ENCODE measurements at places on chromosomes 6 and 20.

- no peak for DNase-seq
These were observed 12.6 kb downstream of the ID4 start for GRCh38 chr6:19849755-19850154.

DNA sequence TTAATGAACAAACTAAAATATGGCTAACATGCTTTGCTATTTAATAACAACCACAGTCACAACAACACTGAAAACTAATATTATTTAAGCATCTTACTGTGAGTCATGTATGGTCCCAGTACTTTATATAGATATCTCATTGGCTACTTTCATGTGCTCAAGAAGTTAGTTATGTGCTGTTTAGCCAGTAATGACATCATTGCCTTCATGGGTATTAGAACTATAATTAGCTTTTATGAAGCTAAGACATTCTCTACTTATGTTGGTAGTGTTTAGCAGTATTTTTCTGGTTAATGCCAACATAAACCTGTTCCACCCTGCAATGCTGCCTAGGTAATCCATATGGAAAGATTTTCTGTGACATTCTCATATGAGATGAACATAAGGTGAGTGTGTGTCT lies 56.1 kb downstream of the ADGRG6 start:
- no peak for DNase-seq

GRCh38 chr6:3046295-3046694 lies 22.0 kb upstream of the RIPK1 start:
- no peak for DNase-seq

DNA sequence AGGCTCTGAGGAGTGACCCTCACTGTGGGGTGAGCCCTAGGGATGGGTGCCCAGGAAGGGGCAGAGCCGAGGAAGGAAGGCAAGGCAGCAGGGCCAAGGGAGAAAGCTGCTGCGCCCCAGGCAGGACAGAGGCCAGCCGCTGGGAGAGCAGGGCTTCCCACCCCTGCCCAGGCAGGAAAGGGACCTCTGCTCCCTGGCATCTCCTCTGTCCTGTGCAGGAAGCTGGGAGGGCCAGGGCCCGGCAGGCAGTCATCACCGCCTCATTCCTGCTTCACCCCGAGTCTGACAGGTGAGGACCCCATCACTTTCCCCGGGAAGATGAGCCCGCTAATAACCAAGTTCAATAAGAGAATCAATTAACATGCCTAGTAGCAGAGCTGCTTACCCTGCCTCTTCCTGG lies 81.3 kb downstream of the EDN3 start:
- DNase-seq, result no peak

DNA sequence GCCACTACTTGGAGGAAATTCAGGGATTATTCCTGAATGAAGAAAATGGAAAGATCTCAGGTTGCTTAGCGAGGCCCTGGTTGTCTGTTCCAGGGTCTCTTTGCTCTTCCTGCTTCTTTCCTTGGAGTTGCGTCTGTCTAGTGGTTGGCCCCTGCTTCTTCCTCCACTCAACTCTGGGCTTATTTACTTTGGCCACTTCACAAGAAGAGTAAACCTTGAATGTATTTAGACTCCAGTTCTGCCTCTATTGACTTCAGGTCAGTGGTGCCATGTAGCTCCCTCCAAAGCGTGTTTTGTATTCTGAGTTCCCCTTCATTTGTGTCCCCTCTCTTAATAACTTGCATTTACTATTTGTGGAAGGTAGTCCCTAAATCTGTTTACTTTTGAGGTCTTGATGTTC lies 456.5 kb downstream of the UTRN start:
- no peak for DNase-seq
